ENCODE measurements at places on chromosomes 1 and 21.

DNA sequence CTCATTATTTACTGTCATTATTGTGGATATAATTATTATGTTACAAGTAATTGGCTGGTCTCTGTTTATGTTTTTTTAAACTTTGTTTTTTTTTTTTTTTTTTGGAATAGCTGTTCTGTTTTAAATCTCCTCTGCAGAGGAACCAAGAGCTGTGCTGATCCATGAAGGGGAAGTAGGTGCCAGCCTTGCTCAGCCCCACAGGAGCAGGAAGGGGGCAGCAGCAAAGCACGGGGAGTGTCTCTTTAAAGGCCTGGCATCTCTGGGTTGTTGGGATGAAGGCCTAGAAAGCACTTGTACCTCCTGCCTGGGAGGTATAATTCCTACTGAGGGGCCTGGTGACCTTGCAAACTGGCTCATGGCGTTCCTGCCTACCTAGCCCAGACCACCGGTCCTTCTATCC, 2.5 kb upstream of the GRHL3 start:
- no peak for DNase-seq

- no peak for DNase-seq
These were observed 5.3 kb downstream of the C1orf159 start for GRCh38 chr1:1110561-1110971.

GRCh38 chr1:59282951-59283350, 13.9 kb upstream of the FGGY start:
- DNase-seq: no peak

DNA sequence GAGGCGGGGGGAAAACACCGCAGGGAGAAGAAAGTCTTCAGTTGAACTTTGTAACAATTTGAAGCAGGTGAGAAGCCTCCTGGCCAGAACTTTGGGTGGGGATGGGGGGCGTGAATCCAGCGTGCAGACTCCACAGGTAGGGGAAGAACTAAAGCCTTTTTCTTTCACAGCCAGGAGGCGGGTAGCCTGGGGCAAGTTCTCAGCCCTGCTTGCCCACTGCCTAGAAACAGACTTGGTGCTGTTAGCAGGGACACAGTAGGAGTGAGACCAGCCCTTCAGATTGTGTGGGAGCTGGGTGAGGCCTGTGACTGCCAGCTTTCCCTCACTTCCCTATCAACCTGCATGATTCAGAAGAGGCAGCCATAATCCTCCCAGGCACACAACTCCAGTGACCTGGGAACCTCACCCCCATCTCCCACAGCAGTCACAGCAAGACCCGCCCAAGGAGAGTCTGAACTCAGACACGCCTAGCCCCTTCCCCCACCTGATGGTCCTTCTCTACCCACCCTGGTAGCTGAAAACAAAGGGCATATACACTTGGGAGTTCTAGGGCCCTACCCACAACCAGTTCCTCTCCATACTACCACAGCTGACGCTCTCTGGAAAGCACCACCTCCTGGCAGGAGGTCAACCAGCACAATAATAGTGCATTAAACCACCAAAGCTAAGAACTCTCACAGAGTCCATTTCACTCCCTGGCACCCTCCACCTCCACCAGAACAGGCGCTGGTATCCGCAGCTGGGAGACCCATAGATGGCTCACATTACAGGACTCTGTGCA, 83.5 kb upstream of the CDC42BPA start:
- DNase-seq: no peak

DNA sequence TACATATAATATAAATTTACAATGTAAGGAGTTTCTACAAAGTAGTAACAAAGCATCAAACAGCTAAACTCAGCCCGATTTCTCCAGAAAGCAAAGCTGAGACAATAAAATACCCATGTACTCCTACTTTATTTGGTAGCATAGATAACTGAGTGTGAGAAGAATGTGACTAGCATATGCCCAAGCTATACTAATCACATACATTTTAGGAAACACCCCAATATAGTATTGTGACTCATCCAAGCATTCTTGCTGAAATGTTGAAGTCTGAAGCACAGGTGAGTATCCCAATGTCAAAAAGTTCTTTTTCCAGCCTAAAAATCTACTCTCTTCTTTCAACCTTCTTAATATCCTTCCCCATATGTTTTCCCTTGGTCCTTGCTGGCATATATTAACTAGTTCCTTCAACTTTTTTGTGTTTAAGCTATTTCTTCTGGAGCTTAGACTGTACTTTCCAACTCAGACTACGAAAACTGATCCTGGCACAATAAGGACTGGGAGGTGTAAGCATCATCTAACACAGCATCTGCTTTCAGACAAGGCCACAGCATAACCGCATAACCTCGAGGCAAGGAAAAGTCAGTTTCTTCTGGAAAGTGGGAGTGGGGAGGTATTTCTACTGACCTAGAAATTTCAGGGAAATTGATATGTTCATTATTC, 163.0 kb upstream of the RNPC3 start:
- DNase-seq: no peak

GRCh38 chr1:36411674-36412648, 14.3 kb upstream of the LSM10 start:
- DNase-seq: no peak

DNA sequence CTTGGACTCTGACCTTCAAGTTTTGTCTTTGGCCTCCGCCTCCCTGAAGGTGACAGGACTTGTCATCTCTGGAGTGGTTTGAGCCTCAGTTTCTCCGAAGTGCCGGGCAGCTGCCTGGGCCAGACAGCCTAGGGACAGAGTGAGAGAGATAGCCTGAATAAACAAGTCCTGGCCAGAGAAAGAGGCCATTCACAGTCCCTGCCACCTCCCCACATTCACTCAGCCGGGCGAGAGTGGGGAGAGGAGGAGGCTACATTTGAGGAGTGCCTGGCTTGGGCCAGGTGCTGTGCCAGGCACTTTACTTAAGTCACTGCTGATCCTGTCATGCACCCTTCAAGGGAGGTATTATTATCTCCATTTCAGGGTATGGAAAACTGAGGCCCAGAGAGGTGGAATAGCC, 3.5 kb downstream of the EXTL1 start:
- no peak for DNase-seq

DNA sequence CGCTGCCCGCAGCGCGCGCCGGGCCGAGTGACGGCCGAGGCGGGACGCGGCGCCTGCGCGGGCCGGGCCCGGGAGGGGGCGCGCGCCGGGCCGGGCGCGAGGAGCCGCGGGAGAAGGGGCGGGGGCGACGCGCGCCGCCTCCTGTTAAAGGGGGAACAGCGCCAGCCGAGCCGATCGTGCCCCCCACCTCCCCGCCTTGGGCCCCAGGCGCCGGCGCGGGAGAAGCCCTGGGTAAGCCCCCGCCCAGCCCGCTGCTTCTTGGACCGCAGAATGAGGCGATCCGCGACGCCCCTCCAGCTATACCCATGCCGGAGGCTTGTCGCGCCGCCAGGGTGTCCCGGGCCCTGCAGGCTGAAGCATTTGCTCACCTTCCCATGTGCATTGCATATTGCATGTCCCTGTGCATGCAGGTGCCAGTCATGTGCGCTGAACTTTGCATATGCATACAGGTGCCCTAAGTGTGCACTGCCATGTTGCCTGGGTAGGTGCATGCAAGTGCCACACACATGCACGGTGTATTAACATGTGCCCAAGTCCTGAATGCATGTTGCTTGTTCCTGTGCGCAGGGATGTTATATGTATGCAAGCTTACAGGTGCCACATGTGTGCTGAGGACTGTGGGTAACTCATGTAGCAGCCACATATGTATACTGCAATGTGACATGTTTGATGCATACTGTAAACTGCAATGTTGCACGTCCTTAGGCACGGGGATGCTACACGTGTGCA, at the start of gene ADGRB2:
TSS of gene ADGRB2 (minus strand) at position 29 of the 729 bp plus-strand sequence. CDS start 7,119 bp downstream, outside the sequence.
- no peak for DNase-seq

DNA sequence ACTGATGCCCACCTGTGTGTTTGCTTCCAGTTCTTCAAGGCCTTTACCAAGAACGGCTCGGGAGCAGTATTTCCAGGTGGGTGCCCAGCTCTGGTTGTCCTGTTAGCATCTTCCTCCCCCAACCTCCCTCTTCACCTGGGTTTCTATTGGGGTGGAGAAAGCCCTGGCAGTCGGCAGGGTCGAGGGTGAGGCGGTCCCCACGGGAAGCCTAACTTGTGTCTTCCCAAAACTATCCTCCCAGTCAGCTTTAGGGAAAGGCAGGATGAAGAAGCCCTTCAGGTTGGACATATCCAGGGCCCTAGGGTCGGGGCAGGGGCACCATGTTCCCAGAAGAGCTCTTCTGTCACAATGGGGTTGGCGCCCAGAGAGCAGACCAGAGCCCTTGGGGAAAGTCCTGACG, 20.6 kb downstream of the QSOX1 start:
- DNase-seq: no peak

GRCh38 chr1:50450861-50451653, 27.8 kb upstream of the DMRTA2 start:
- no peak for DNase-seq

DNA sequence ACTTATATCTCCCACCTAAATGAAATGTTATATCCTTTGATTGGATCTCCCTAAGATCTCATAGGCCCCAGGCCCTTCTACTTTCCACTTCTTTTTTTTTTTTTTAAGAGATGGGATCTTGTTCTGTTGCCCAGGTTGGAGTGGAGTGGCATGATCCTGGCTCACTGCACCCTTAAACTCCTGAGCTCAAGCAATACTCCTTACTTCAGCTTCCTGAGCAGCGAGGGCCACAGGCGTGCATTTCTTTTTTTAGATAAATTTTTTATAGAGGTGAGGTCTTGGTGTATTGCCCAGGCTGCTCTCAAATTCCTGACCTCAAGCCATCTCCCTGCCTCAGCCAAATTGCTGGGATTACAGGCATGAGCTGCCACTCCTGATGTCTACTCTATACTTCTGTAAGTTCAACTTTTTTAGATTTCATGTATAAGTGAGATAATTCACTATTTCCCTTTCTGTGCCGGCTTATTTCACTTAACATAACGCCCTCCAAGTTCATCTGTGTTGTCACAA, 987.5 kb upstream of the NCAM2 start:
- DNase-seq: no peak

- no peak for DNase-seq
These were observed 81.7 kb downstream of the ARID4B start for GRCh38 chr1:235246022-235246948.

- DNase-seq: no peak
These were observed at the start of gene PTPN7 for GRCh38 chr1:202160377-202160940. Gene PTPN7, minus strand, starts transcription at chr1:202160602. Its CDS starts 1,200 bp downstream, at chr1:202159402.

DNA sequence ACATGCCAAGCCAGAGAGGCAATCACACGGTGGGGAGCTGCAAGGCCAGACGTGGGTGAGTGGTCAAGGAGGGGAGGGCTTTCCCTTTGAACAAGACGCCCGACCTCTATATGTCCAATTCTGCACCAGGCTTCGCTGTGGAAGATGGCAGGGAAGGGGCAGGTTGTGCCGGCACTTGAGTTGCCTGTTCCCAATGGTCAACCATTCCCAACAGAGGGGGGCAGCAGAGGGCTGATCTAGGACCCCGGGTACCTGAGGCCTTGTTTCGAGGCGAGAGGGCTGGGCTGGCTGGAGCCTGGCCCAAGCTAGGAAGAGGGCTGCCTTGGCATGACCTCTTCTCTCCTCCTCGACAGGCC, 64.9 kb downstream of the TMEM53 start:
- no peak for DNase-seq

- DNase-seq: no peak
These were observed 117.1 kb downstream of the FOXD2 start for GRCh38 chr1:47554901-47555300.

- DNase-seq: no peak
These were observed 373.4 kb downstream of the USH2A start for GRCh38 chr1:216049741-216050430.

DNA sequence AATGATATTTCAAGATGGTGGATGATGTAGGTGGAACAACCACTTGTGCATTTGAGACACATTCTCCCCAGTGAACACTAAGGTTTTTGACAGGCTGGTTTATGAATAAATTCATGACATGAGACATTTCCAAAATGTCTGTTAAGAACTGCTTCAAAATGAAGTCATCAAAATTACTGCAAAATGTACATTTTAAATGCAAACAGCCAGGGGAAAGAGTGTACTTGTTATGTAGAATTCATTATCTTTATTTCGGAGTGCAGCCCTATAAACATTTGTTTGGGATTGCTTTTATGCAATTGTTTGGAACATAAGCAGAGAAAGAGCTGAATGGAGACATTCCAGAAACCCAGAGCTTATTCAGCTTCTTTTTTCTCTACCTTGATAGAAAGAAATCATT, 49.5 kb downstream of the DSCAM start:
- DNase-seq: no peak

- peak; percentile 18 for DNase-seq
These were observed 61.7 kb upstream of the ADAR start for GRCh38 chr1:154669464-154670282.

DNA sequence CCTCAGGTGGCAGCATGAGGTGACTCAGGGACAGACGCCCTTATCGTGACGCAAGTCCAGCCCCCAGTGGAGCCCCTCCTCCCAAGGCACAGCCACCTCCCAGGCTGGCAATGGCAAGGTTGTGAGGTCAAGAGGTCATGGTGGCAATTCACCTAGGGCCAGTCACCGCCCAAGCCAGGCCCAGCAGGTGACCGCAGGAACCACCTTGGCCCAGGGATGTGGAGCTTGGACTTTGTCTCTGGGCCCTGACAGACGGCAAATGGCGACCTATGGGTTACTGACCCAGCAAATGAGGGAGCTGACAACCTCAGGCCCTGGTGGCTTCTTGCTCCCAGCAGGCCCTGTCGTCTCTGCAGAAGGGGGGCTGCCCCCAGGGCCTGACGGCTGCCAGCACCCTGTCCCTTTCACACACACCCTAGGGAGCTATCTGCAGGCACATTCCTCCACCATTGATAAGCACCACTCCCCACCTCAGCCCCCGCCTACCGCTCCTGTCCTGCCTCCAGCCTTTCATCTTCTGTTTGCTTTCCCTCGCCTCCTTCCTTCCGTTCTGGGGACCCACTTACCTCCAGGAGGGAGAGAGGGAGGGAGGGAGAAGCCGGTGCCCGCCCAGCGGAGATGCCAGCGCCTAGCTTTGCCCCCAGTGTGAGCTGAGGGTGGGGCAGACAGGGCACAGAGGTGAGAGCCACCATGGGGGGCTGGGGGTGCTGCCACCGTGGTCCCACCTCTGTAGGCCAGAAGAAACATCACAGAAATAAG, 12.1 kb downstream of the EPHA2 start:
- no peak for DNase-seq

GRCh38 chr1:46522969-46523320, 28.5 kb downstream of the KNCN start:
- DNase-seq: no peak

DNA sequence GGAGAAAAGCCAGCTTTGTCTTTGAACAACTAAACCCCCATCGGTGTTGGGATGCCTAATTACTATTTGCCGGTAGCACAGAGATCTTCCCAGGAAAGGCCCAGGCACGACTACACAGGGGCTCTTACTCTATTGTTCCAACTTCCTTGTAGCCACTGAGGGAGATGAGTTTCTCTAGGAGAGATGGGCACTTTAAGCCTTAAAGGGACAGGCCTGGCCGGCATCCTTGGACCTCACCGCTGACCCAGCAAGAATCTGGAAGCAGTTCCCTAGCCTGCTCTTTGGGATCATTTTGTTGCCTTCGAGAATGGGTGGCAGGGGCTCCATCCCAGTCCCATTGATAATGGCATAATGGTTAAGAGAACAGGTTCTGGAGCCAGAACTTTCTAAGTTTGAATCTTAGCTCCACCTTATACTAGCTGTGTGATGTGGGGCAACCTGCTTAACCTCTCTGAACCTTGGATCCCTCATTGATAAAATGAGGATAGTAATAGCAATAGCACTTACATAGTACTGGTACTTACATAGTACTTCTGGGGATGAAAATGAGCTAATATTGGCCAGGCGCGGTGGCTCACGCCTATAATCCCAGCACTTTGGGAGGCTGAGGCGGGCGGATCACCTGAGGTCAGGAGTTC, 239.1 kb upstream of the TMEM51 start:
- DNase-seq: no peak
